Stimulated activated CD4-positive, alpha-beta T cell treated with anti-CD3 and anti-CD28 coated beads, Interleukin-15, amount 100 ng/mL, for 48 hours (primary cell): ENCODE measurements at places on chromosomes 7 and 10.

- no peak for DNase-seq
These were observed 10.2 kb downstream of the PYROXD2 start for GRCh38 chr10:98404571-98405359.

GRCh38 chr10:15738270-15738925 is 18.7 kb upstream of the ITGA8 start:
- DNase-seq, result no peak

DNA sequence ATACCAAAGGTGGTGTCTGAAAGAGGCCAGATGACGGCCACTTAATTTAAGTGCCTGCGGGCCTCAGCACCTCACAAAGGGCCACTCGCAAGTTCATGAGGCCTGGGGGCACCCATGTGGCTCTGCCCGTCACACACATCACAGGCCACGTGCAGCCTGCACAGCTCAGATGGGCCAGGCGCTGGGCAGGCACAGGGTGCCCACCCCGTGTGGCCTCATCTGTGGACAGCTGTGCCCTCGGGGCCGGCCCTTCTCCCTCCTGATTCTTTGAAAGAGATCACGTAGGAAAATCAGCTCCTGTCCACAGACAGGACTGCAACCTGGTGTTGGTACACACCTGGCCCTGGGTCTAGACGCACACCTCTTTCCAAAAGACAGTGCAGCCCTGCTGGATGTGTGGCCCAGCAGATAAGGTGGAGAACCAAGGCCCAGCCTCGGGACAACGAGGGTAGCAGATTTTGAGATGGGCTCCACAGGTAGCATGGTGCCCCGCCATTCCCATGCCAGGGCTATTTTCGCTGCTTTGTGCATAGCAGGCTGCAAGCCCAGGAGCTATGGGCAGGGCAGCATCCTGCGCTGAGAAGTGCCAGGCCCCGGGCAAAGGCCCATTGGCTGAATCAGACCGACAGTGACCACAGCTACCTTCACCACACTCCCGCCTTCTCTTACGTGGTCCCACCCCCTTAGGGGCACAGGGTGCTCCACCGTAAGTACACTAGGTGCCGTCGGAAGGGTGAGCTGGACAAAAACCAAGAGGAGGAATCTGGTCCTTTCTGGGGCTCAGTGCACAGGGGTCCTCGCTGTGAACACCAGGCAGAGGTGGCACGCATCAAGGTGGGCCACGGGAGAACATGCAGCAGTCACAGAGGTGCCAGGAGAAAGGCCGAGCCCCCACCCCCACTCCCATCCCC is 124.5 kb downstream of the EBF3 start:
- DNase-seq, result no peak

GRCh38 chr10:21449288-21449966 is 76.1 kb downstream of the SKIDA1 start:
- DNase-seq, result no peak

GRCh38 chr10:103806395-103807187 is 48.8 kb downstream of the SH3PXD2A start:
- DNase-seq, result no peak

DNA sequence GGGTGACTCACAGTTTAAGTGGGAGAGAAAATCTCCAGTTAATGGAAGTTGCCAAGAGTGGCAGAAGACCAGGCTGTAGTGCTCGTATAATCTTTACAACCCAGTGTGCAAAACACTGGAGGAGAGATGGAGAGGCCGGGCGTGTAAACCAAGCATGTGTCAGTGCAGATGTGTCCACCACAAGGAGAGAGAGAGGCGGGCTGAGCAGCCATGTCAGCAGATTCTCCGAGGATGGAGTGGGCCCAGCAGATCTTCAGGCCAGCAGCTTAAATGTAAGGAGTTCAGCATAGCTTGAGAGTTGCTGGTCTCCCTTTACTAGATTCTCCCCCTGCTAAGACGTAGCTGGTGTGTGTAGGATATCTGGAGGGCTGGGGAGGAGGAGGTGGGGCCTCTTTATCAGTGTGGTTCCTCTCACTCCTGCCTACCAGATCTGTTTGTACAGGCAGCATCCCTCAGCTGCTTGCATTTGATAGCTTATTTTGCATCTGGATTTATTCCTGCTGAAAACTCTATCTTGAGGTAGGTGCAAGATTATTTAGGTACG is 13.7 kb downstream of the BPGM start:
- no peak for DNase-seq

GRCh38 chr7:37570145-37570544 is 113.4 kb upstream of the GPR141 start:
- DNase-seq, result no peak

DNA sequence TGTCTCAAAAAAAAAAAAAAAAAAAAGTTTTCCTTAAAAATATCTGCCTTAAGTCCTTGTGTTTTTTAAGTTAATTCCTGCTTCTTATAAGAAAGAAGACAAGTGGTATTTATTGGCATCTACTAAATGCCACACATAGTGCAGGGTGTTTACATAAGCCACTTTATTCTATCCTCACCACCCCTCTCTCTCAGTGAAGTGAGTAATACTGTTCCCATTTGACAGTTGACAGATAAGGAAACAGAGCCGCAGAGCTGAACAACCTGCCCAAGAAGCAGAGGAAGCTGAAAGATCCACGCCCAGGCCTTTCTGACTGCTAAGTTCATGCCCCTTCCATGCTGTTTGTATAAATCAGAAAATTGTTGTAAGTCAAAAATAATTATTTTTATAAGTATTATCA is 54.1 kb downstream of the ABLIM1 start:
- no peak for DNase-seq

GRCh38 chr10:31702954-31703353 is 225.7 kb downstream of the ARHGAP12 start:
- no peak for DNase-seq

DNA sequence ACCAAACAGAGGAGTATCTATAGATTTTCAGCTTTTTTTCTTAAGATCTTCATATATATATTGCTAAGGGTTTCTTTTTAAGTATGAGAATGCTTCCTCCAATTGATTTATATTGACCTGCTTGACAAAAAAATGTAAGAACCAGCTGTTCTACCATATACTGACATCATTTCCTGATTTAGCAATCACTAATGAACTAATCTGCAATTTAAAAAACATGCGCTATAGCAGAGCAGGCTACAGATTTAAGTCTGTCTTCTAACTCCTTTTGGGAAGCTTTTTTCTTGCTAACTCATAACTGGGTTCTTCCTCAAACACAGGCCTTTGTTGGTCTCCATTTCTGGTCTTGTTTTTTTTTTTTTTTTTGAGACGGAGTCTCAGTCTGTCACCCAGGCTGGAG is 33.2 kb downstream of the ABCC2 start:
- no peak for DNase-seq

DNA sequence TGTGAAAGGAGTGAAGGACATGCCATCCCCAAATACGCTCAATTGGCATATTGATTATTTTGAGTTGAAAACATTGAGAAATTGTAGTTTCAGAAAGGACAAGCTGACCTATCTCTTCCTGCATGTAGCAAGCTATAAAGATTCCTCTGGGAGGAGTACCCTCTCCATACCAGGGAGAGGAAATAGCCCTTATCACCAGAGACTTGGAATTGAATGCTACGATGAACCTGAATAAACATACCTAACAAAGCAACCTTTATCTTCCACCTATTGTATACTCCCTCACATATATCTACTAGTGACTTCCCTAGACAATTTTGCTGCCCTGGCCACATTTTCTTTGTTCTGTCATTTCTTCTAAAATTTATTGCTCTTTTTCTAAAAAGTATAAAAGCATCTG is 150.2 kb upstream of the EEPD1 start:
- no peak for DNase-seq

GRCh38 chr10:127210936-127211466 is 14.6 kb upstream of the INSYN2A start:
- no peak for DNase-seq

DNA sequence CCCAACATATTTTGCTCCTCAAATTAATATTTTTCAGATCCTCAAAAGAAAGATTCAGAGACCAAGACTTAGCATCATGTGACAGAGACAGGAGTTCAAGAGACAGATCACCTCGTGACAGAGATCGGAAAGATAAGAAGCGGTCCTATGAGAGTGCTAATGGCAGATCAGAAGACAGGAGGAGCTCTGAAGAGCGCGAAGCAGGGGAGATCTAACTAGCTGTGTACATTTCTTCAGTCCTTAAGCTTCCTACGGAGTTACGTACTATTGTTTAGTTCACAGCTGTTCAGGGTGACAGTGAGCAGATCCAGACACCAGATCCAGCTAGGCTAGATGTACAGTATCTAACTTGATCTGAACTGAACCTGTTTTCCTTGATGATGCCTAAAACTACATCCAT is 61.3 kb downstream of the KLRG2 start:
- no peak for DNase-seq

GRCh38 chr10:67401711-67402110 is 294.3 kb downstream of the CTNNA3 start:
- DNase-seq, result no peak
